ENCODE measurements at places on chromosomes 13 and 19.
A peak's percentile ranks its signal among the peaks of the same experiment; 100 is the strongest.

GRCh38 chr13:44884076-44884729, 105.1 kb downstream of the NUFIP1 start:
- DNase-seq = no peak

- no peak for DNase-seq
Observed at GRCh38 chr13:84080748-84081530, 198.7 kb upstream of the SLITRK1 start.

GRCh38 chr19:27750391-27751043, 1462.4 kb downstream of the UQCRFS1 start:
- DNase-seq = no peak

- DNase-seq = no peak
Observed at GRCh38 chr13:51683597-51683996, 99.3 kb downstream of the WDFY2 start.

DNA sequence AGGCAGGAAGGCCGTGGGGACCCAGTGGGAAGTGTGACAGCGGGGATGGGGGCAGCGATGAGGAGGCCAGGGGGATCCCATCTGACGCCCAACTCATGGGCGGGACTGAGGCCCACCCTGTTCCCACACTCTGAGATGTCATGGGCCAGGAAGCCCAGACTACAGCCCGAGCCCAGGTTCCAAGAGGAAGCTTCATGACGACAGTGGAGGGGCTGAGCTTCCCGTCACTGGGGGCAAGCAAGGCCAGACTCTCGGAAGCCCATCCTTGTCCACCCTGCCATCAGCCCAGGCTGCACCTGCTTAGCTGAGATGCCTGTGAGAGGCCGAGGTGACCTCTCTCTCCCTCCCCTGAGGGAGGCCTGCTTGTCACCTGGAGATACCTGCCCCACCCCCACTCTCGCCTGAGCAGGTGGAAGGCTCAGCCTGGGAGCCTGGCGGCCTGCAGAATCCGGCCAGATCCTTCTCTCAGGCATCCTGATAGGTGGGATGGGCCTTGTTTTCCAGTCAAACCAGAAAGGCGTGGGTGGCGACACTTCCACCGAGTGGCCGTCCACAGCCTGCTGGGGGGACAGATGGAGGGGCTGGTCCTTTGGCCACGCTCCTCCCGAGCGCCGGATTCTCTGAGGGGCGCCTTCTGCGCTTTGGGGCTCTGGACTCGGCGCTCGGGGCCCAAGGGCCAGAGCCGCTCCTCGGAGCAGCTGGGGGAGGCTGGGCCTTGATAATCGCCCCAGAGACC, 4.8 kb downstream of the ZBTB7A start:
- DNase-seq = no peak

DNA sequence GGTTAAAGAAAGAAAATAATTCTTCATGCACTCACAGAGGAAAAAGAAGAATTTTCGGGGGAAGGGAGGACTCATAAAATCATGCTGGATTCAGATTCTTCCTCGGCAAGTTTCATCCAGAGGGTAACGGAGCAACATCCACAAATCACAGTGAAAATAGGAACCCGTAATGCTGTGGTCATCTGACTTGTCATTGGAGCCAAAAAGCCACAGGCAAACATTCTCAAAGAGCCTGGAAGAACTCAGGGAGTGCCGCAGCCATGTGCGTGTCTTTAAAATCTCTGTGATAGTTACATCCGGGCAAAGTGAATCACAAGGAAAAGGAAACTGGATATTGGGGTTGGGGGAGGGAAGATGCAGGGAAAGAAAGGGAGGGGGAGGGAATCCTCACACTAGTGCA, 33.0 kb upstream of the VSTM2B start:
- peak; percentile 53 for DNase-seq

DNA sequence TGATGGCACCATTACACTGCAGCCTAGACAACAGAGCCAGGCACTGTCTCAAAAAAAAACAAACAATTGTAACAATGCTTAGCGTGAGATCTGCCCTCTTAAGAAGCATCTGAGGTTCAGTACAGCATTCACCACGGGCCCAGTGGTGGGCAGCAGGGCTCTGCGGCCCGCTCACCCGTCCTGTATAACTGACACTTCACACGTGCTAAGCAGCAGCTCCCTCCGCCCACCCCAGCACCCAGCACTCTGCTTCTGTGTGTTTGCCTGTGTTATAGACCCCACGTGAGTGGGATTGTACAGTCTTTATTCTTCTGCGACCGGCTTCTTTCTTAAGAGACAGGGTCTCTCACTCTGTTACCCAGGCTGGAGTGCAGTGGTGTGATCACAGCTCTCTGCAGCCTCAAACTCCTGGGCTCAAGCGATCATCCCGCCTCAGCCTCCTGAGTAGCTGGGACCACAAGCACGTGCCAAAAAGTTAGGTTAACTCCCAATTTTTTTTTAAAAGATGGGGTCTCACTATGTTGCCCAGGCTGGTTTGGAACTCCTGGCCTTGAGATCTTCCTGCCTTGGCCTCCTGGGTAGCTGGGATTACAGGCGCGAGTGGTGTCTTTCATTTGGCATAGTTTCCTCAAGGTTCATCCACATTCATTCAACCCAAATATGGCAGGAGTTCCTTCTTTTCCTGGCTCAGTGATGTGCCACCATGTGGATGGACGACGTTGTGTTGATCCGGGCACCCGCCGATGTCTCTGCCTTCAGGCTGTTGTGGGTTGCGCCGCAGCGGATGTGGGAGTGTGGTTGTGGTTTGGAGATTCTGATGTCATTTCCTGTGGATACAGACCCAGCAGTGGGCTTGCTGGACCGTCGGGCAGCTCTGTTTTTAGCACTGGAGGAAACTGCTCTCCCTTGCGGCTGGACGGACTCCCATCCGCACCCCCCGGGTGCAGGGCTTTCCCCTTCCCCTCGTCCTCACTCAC, 170.0 kb downstream of the KDM4B start:
- DNase-seq = no peak

- no peak for DNase-seq
Observed at GRCh38 chr19:27793128-27793643, 1419.8 kb downstream of the UQCRFS1 start.

DNA sequence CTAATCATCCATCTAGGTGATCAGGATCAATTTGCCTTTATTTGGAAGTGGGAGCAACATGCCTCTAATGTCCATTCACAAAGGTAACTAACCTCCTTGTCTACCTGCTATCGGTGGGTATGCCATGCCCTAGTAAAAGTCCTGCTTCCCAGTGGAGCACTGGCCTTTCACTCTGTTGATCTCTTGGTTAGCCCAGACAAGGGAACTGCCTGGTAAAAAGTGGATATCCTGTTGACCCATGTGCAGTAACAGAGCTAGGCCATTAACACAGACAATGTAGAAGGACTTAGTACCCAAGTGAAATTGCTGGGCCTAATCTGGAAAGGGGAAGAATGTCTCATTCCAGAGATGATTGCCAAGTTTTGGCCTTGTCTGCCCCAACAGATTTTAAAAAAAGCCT, 171.5 kb upstream of the CSNK1A1L start:
- DNase-seq = no peak

DNA sequence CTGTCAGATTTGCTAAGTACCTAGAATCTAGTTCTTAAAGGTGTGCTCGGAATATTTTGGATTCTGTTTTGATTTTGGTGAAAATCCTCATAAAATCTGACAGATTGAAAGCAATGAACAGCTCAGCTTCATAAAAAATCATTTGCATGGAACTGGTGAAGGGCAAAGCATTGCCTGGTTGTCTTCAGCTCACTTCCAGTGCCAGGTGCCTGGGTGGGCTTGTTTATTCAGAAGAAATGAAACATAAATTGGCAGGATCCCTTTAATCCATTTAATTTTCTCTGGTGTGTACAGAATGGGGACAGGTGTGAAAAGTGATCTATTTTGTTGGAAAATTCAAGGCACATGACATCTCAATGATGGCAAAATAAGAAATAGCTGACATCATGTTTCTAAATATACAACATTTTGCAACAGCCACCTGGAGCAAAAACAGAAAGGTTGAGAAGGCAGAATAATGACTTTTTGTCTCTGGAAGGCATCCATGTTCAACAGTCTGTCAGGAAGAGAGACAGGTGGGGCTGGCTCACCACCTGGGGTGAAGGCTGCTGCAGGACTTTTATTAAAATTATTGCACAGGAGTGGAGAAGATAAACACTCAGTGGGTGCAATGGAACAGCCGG, 52.2 kb downstream of the RFC3 start:
- DNase-seq = no peak

- no peak for DNase-seq
Observed at GRCh38 chr13:110062777-110063442, 244.0 kb downstream of the COL4A1 start.

- DNase-seq = no peak
Observed at GRCh38 chr19:33370783-33371182, 2.7 kb upstream of the CEBPG start.

DNA sequence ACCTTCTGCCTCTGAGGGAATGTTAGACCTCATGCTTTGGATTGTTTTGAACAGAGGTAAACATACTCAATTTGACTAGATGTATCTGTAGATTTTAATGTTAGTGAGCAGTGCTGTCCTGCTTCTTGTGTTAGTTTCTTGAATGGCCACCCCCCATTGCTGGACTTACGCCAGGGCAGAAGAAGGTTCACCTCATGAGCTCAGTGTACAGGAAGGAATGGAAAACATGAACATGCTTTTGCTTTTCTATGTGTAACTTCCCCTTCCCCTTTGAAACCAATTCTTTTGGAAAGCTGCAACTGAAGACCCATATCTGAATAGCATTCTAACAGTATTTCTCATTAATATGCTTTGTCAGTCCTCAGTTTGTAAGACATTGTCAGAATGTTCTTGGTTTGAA, 32.3 kb downstream of the WASF3 start:
- DNase-seq = peak; percentile 67

DNA sequence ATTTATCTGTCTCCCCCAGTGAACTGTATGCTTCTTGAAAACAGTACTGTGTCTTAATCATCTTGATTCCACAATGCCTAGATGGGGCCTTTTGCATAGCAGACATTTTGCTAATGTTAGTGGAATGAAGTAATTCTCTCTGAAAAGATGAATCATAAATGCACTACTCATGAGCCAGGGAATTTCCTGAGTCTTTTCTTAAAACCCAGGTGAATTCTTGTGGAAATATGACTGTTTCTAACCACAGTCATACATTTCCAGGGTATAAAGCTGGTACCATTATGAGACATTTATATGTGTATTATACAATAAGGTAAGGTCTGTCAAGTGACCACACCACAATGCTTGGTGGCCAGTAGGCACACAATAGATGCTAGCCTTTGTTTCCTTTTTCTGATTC, 5.5 kb upstream of the KCTD4 start:
- no peak for DNase-seq

- no peak for DNase-seq
Observed at GRCh38 chr13:79525064-79525857, 44.3 kb downstream of the NDFIP2 start.

GRCh38 chr13:72537395-72537780, 190.0 kb downstream of the MZT1 start:
- DNase-seq = no peak

DNA sequence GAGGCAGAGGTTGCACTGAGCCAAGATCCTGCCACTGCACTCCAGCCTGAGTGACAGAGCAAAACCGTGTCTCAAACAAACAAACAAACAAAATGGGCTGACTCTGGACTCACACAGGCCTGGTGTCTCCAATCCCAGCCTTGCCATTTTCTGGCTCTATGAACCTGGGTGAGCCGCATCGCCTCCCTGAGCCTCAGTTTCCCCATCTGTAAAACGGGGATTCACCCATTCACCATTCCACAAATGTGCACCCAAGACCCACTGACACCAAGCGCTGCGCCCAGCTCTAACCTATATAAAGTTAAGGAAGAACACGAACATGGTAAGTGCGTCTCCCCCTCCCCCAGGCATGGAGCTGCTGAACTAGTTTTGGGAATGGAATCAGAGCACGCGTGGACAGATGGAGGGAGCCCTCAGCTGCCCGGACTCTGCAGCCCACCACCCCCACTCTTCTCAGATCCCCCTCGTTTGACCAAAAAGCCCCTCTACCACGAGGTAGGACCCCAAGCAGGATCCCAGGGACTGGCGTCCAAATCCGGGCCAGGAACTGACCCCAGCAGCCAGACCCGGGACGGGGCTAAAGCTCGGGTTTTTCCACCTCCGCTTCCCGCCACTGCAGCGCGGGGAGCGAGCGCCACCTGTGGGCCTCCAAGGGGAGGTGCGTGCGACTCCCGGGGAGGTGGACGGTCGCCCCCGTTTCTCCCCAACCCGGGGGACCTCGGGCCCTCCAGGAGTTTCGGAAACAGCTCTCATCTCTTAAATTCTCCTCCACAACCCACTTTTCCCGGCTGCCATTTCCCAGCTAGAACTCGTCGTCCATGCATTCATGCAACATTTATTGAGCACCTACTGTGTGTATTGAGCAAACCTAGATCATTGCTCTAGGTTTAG, 33.0 kb upstream of the ADGRE5 start:
- DNase-seq = peak; percentile 56

- no peak for DNase-seq
Observed at GRCh38 chr19:12093777-12094176, 29.2 kb downstream of the ZNF844 start.

DNA sequence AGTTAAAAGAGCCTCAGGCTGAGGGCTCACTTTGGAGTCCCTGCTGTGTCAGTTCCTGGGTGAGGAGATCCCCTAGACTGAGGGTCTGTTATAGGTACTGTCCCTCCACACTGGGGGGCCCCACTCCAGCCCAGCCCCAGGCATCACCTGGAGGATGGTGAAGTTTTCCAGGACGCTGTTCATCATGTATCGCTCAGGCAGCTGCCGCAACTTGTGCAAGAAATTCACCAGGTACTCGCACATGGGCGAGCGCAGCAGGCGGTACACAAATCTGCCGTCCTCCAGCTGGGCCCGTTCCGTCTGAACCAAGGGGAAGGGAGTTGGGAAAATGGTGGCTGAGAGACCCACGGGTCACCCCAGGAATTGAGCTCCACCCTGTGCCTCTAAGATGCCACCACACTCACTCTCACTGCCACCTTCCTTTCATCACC, 7.1 kb downstream of the CD37 start:
- DNase-seq = no peak

- peak; percentile 68 for DNase-seq
Observed at GRCh38 chr13:80340651-80341100, 250 bp downstream of the SPRY2 start.

GRCh38 chr13:98974053-98974452, 3.8 kb downstream of the DOCK9 start:
- DNase-seq = no peak

DNA sequence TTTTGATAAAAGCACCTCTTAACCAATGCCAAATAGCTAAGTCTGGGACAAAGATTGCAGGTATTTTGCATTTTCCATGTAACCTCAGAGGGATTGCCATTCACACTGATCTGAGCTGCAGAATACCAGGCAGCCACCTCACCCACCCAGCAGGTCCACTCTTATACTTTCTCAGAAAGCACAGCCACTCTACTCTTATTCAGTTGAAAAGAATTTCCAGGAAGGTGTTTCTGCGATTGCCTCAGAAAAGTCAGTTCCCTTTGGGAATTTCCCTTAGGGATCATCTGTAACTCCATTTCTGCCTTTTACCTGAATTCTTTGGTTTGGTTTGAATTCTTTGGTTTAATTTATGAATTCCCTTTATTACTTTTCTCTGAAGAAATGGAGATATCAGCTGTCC, 904 bp upstream of the ALOX5AP start:
- no peak for DNase-seq

GRCh38 chr13:102816708-102817107, 17.8 kb downstream of the BIVM start:
- no peak for DNase-seq

GRCh38 chr13:43391036-43391435, 367.6 kb downstream of the DNAJC15 start:
- DNase-seq = no peak

GRCh38 chr13:111905609-111905945, 161.4 kb upstream of the SOX1 start:
- no peak for DNase-seq

Measured in midbrain (tissue), 1 donor.